ENCODE measurements at places on chromosomes 4 and X.

DNA sequence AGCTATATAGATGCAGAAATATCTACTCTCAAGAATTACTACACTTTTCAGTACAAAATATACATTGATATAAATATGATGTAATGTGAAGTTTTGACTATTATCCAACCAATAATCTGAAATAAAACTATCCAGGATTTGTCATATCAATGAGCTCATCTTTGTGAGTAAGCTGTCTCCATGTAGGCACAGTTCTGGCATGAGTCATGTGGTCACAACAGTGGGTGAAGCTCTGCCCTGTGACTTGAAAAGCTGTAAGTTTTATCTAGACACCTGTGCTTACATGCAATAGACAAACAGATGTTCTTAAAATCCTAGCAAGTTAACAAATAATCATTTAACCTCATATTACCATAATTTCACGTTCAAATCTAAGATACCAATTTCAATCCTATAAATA is 192.7 kb downstream of the GABRG1 start:
- no peak for DNase-seq

DNA sequence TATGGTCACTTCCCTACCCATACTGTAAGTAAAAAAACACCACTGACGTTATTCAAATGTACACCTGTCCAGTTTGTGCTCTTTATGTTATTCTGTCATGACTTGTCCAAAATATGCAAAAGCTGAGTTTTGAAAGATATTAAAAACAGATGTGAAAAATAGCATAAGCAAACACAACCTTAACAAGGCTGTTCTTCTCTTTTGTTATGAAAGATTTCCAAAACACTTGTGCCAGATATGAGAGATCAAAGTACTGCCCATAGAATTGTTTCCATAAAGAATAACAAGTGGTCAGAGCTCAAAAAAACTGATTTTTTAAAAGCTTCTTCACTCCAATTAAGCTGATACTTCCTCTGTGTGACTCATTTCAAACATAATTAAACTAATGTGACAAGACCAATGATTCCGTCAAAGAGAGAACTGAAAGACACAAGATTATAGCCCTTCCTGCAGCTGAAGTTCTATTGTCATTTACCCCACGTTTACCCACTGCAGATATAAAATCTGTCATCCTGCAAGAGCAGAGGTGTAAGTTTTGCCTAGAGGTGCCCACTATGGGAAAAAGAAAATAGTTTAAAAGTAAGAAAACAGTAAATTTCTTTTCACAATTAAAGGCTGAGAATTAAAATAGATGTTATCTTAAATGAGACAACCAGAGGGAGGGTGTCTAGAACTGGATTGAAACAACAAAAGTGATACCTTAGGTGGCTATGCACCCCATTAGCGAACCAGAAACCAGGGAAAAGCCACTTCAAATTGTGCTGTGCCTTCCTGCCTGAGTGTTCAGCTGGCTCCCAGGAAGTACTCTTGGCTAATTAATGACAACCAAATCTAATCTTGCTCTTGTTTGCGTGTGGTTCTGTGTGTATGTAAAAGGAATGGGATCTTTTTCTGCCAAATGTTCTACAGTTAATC is 30.1 kb downstream of the RASSF6 start:
- no peak for DNase-seq

- no peak for DNase-seq
Measured at GRCh38 chr4:80184825-80185756, 12.2 kb upstream of the PRDM8 start.

DNA sequence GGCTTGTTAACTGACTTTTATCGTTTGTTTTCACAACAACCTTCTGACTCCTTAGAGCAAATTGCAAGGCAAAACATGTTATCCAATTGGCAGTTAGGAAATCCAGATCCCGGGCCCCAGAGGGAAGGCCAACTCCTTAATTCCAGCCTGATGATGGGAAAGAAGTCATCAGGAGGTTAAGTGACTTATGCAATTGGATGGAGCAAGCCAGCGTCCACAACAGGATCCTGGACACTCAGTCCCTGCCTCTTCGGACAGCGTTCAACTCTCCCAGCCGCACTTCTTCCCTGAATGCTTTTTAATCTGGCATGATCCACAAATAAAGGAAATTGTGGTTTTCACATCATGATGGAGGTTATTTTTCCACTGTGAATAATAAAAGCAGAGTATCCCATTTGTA is 310.1 kb downstream of the RAB28 start:
- no peak for DNase-seq

DNA sequence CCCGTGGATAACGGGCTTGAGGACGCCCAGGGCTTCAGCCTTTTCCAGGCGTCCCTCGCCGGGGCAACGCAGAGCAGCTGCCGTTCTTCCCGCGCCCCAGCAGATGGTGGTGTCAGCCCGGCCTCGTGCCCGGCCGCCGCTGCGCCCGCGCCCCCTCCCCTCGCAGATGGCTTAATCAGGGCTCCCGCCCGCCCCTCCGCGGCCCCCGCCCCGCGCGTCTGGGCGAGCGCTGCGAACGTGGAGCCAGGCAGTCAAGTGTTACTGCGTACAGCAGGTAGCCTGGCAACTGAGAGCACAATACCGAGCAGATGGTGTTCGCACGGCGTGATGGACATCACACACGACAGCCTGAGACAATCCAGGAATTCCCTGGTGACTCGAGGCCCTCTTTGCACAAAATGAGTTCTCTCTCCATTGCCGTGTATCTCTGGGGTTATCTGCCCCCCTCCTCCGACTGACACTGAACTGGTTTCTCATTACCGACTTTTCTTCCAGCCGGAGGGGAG is 69.3 kb downstream of the MGST2 start:
- DNase-seq: peak; percentile 49

Measured in activated gamma-delta T cell treated with Interleukin-2 at 50 U/mL for 16 hours (primary cell).